ENCODE measurements at places on chromosomes 2 and 18.

- H3K36me3 ChIP-seq, result no peaks in the 10 kb centered on the region
- no peak overlapping the region for H3K4me3 ChIP-seq
- no peaks in the 10 kb centered on the region for H3K27me3 ChIP-seq
- no peak overlapping the region for H3K27ac ChIP-seq
- DNase-seq, result no peak
These were observed 429.4 kb downstream of the ARHGAP15 start for GRCh38 chr2:143558665-143559064.

GRCh38 chr2:60331115-60331809 lies 222.2 kb downstream of the BCL11A start:
- H3K27me3 ChIP-seq, result no peaks in the 10 kb centered on the region
- H3K27ac ChIP-seq, result no peak overlapping the region
- H3K36me3 ChIP-seq, result no peaks in the 10 kb centered on the region

- no peaks in the 10 kb centered on the region for H3K27me3 ChIP-seq
- no peak for DNase-seq
- H3K27ac ChIP-seq, result no peak overlapping the region
- H3K4me3 ChIP-seq, result no peak overlapping the region
- H3K4me1 ChIP-seq, result no peaks in the 10 kb centered on the region
These were observed 40.2 kb upstream of the SLC35F5 start for GRCh38 chr2:113796592-113797175.

- peaks cover 7% of the 10 kb centered on the region for H3K36me3 ChIP-seq
- H3K27ac ChIP-seq, result no peak overlapping the region
- no peak overlapping the region for H3K4me3 ChIP-seq
- no peaks in the 10 kb centered on the region for H3K4me1 ChIP-seq
These were observed 57.1 kb downstream of the PDK1 start for GRCh38 chr2:172613040-172613439.

GRCh38 chr2:120017201-120017600 lies 4.3 kb downstream of the EPB41L5 start:
- no peak overlapping the region for H3K27ac ChIP-seq
- DNase-seq, result no peak
- no peak overlapping the region for H3K4me3 ChIP-seq
- no peaks in the 10 kb centered on the region for H3K4me1 ChIP-seq

GRCh38 chr2:110816404-110817365 lies 84.3 kb downstream of the ACOXL start:
- no peaks in the 10 kb centered on the region for H3K27me3 ChIP-seq
- no peak for DNase-seq
- peaks cover 62% of the 10 kb centered on the region for H3K36me3 ChIP-seq
- H3K4me1 ChIP-seq, result no peaks in the 10 kb centered on the region
- no peak overlapping the region for H3K27ac ChIP-seq

DNA sequence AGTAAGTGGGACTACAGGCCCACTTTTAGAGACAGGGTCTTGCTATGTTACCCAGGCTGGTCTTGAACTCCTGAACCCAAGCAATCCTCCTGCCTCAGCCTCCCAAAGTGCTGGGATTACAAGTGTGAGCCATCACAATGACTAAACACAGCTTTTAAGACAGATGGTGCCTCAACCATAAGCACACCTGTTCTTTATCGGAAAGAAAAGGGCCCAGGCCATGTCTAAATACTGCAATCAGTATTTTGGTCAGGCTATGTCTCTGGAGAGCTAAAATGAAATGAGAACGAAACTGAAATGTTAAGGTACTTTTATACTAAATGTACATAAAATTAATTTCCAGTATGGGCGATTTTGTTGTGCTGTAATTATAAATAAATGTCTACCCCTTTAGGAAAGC lies 69.5 kb upstream of the SPTBN1 start:
- H3K4me1 ChIP-seq, result peaks cover 6% of the 10 kb centered on the region
- no peaks in the 10 kb centered on the region for H3K36me3 ChIP-seq
- DNase-seq, result no peak
- H3K27ac ChIP-seq, result no peak overlapping the region
- no peaks in the 10 kb centered on the region for H3K27me3 ChIP-seq
- no peak overlapping the region for H3K4me3 ChIP-seq

DNA sequence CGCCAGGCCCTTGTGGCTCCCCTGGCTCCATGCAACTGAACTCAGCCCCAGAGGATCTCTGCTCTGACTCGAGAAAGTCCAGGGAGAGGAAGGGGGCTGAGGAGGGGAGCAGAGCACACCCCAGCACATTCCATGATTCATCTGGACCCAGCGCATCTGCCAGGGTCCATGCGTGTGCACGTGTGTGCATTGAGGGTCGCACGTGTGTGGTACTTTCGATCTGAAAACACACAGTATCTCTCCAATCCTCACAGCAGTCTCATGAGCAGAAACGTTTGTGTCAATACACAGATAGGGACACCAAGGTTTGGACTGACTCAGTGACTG lies 146.4 kb upstream of the ID2 start:
- no peaks in the 10 kb centered on the region for H3K27me3 ChIP-seq
- no peak for DNase-seq
- H3K36me3 ChIP-seq, result no peaks in the 10 kb centered on the region

- DNase-seq, result no peak
- H3K27me3 ChIP-seq, result no peaks in the 10 kb centered on the region
- H3K36me3 ChIP-seq, result no peaks in the 10 kb centered on the region
- H3K27ac ChIP-seq, result no peak overlapping the region
These were observed 80.5 kb upstream of the CPO start for GRCh38 chr2:206858687-206859329.

DNA sequence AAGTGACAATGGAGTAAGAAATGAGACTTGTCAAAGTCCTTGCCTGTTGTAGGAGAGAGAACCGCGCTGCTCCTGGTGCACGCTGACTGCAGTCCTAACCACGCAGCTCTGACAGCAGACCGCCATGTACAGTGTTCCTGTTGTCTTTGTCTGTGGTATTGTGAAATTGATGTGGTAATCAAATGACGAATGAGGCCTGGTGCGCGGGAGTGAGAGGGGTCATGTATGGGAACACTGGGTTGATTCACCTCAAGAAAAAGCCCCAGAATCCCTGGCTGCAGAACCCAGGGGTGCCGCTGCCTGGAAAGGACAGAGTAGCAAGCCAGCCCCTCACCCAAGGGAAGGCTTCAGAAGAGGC lies 64.0 kb downstream of the INPP4A start:
- no peak overlapping the region for H3K4me3 ChIP-seq
- no peak overlapping the region for H3K27ac ChIP-seq
- no peaks in the 10 kb centered on the region for H3K4me1 ChIP-seq

DNA sequence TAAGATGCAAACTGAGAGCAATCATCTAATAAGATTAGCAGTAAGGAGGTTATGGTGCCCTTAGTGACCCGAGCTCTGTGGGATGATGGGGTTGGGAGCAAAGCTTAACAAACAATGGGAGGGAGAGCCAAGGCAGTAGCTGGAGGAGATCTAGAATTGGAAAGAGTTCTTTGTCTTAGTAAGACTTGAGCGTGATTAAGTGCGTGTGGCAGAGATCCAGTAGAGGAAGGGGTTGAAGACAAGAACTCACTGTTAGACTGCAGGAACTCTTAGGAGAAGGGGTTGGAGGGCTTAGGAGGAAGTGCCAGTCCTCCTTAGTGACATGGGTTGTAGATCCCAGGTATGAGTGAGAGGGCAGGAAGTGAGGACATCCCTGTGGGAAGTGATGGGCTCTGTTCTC lies 184.7 kb downstream of the GFPT1 start:
- no peak overlapping the region for H3K27ac ChIP-seq
- peaks cover 16% of the 10 kb centered on the region for H3K36me3 ChIP-seq
- no peaks in the 10 kb centered on the region for H3K4me1 ChIP-seq
- H3K27me3 ChIP-seq, result no peaks in the 10 kb centered on the region

DNA sequence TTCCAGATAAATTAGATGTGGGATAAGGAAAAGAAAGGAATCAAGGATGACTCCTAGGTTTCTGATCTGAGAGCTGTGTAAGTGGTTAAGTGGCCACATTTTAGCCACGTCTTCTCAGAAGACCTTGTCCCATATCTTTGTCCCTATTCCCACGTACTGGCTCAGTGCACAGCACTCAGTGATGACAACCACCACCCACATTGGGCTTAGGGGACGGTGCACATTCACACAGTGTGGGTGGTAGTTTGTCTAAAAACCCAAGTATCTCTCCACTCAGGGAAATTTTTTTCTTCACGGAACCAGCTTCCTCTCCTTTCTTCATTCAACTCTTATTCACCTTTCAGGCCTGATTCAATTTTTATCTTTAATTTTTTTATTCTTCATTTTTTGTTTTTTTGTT lies 30.6 kb upstream of the GCC2 start:
- no peak overlapping the region for H3K4me3 ChIP-seq
- no peaks in the 10 kb centered on the region for H3K36me3 ChIP-seq
- no peaks in the 10 kb centered on the region for H3K4me1 ChIP-seq

DNA sequence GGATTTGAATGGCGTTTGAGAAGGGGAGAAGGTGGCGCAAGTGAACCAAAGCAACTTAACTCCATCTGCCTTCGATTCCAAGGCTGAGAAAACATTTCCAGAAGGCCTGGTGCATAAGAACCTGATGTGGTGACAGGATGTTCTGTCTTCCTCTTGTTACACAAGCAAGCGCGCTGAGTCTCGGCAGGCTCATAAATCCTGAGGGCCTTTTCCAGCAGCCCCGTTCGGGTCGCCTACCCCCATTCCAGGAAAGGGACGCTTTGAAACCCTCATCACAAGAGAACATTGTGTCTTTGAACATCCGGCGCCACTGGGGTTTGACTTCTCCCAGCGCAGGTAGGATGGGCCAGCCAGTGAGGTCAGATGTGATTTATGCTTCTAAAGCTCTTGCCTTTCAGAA lies 403.5 kb downstream of the SETBP1 start:
- H3K27ac ChIP-seq, result no peak overlapping the region
- H3K4me3 ChIP-seq, result no peak overlapping the region
- peaks cover 4% of the 10 kb centered on the region for H3K4me1 ChIP-seq

DNA sequence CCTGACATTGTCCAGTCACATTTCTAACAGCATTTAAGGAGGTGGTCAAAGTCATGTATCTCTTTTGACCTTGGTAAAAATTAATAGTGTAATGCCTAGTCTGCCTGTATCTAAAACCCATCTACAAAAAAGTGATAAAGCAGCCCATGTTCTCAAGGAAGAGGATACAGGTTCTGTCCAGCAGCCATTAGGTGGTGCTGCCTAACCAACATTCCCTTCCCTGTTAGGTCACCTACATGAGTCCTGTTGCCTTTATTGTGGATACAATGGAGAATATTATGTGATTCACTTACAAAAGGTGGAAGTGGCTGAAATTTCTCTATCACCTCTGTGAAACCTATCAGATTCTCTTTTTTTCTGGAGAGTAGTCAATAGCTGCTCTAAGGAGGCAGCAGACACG lies 52.5 kb downstream of the AQP4 start:
- H3K27me3 ChIP-seq, result 0 out of 2 replicates have a peak, but pooled peaks cover 3% of the 10 kb centered on the region
- H3K27ac ChIP-seq, result no peak overlapping the region
- H3K4me3 ChIP-seq, result no peak overlapping the region
- DNase-seq, result peak; percentile 57
- no peaks in the 10 kb centered on the region for H3K36me3 ChIP-seq

DNA sequence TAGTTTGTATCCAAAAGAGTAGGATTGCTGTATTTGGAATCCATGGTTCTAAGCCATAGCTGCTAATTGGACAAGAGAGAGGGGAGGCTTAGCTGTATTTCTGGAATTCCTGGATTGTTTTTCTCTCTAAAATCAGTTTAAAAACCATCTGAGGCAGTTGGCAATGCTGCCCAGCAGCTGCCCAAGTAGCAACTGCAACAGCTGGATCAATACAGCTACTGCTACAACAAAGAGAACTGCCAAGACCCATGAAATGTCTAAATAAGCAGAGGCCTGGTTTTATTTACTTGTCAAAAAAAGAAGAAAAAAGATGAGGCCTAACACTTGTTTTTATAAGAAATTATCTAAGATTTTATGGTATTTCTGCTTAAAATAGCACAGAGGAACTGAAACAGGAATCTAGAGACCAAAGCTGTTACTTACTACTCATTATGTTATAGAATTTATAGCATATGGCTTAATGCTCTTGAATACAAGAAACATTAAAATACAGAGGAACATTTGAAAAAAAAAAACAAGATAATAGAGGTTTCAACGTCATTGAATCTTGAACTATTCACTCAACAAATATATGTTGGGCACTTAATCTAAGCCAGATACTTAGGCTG lies 39.1 kb downstream of the TMEFF2 start:
- DNase-seq, result no peak
- no peaks in the 10 kb centered on the region for H3K27me3 ChIP-seq
- H3K4me1 ChIP-seq, result no peaks in the 10 kb centered on the region
- H3K4me3 ChIP-seq, result no peak overlapping the region

GRCh38 chr2:3091696-3092095 lies 285.9 kb downstream of the EIPR1 start:
- H3K27me3 ChIP-seq, result no peaks in the 10 kb centered on the region
- H3K4me3 ChIP-seq, result no peak overlapping the region
- no peaks in the 10 kb centered on the region for H3K36me3 ChIP-seq
- H3K27ac ChIP-seq, result no peak overlapping the region

DNA sequence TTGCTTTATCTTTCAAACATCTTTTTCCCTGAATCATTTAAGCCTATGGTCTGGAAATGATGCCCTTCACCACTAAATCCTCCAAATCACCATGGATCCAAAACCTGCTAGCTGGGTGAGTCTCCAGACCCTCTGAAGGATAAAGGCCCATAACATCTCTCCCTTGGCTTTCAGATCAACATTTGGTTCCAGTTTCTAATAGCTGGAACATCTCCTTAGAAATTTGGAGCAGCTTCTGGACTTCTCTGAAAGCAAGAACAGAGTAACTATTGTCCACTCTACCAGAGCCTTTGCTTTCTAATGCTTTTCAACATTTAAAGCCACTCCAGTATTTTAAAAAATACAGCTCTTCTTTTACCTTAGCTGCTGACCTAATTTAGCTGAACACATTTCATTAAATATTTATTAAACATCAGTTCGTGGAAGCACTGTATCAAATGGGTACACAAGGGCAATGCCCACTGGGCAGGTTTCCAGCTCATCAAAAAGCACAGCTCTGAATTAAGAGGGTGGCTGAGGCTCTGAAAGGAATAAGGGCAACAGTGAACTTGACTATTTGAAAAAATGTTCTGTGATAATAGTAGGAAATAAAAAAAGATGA lies 75.3 kb downstream of the GALNT3 start:
- H3K27me3 ChIP-seq, result no peaks in the 10 kb centered on the region
- no peak overlapping the region for H3K27ac ChIP-seq
- no peak for DNase-seq
- no peaks in the 10 kb centered on the region for H3K36me3 ChIP-seq

- no peak for DNase-seq
- H3K27me3 ChIP-seq, result no peaks in the 10 kb centered on the region
- H3K36me3 ChIP-seq, result no peaks in the 10 kb centered on the region
These were observed 97.5 kb upstream of the EFEMP1 start for GRCh38 chr2:56021136-56021474.

GRCh38 chr2:144632809-144633208 lies 112.9 kb upstream of the ZEB2 start:
- H3K27me3 ChIP-seq, result no peaks in the 10 kb centered on the region
- H3K36me3 ChIP-seq, result peaks cover 7% of the 10 kb centered on the region
- H3K27ac ChIP-seq, result no peak overlapping the region
- DNase-seq, result no peak

DNA sequence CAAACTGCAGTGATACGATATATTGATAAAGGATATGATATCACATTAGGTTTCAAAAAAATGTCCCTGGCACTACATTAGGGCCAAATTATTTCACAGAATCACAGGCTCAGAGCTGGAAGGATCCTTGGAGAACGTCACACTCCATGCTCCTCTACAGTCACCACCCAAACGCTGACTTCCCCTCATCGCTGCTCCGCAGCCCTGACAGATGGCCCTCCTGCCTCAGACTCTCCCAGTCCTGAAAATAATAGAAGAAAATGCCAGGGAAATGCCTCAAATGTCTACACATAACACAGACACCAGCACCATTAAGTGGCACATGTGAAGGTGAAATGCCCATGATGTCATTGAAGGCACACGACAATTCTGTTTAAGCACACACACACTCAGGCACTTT lies 72.0 kb downstream of the ZNF521 start:
- no peak overlapping the region for H3K27ac ChIP-seq
- H3K4me3 ChIP-seq, result no peak overlapping the region
- peaks cover 7% of the 10 kb centered on the region for H3K4me1 ChIP-seq
- no peak for DNase-seq
- no peaks in the 10 kb centered on the region for H3K36me3 ChIP-seq
